ENCODE measurements at places on chromosomes 5 and 9.

DNA sequence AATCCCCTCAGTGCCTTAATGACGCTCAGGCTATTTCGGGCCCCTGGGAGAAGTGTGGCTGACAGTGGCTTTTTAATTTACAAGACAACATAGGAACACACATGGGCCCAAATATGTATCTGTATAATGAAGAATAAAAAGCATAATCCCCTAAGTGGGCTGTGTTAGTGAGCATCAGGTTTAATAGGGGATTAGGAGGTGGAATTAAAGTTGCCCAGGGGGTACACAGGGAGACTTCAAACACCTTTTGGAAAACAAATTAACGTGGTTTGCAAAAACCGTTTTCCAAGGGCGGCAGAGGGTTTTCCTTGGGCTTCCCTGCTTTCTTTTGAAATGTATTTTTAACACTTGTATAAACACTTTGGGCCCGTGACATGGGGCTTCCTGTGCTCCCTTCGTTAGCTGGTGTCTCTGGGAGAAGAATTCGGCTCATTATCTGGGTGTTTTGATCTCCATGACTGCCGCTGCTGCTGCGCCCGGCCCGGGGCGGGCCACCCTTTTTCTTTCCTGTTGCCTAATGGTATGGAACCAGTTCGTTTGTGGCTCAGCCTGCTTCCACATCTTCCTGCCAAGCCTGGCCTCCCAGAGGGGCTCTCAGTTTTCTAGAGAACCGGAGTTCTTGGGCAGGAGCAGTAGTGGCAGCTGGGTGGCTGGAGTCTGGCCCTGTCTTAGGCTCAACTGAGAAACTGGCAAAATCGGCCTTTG, 173.0 kb downstream of the MACROH2A1 start:
- DNase-seq: no peak

- peak; percentile 82 for DNase-seq
These were observed 45.2 kb downstream of the PIP5K1B start for GRCh38 chr9:68750255-68750654.

- no peak for DNase-seq
These were observed 33.0 kb downstream of the CAMK2A start for GRCh38 chr5:150256410-150257064.

DNA sequence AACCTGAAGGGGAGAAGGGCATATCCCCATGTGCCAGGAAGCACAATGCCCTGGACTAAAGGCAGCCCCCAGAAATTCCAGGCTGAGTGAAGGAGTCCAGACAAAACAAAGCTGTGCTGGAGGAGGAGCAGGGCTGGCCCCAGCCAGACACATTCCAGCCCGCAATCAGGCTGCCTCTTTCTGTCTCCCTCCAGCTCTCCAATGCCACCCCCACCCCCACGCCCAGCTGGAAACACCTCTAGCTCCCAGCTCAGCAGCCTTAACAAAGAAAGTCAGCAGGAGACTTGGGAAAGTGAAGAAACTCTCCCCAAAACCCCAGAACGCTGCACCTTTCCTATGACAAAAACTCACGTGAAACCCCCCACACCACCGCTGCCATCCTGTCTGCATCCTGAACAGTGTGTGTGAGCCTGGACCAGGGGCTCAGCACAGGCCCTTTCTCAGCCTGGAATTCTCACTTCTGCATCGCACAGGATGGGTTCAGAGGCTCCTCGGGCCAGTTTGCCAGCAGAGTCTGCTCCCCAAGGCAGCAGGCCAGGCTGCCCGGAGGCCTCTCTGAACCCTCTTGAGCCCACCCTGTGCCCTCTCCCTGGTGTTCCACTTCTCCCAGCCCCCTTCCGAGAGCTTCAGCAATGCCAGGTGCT, 96.2 kb upstream of the ICE1 start:
- no peak for DNase-seq

DNA sequence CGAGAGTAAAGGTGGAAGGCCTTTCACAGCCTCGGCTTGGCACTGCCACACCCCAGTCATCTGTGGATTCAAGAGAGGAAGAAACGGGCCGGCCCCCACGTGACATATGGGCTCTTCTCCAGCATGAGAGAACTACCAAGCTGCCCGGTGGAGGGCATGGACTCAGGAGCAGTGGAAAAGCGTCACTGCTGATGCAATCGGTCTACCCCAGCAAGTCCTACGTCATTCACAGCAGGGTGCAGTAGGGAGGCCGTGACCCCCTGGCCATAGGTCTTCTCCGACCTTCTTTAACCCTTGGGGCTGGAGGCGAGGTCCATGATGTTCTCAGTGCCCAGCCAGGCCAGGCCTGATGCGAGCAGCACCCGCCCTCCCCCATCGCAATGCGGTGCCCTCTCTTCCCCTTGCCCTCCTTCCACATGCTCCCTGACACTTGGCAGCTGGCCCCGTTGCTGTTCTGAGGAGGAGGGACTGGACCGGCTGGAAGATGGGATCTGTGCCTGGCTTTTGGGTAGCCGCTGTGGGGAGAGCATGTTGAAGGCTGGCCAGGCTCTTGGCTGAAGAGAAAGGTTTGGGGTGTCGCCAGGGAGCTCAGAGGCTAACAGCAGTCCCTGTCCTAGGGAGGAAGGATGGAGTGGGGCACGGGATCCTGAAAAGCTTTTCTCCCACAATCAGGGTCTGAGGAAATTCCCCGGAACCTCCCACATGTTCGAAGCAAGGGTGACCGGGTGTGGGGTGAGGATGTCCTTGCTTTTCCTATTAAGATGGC, 89.8 kb downstream of the LIFR start:
- no peak for DNase-seq

- no peak for DNase-seq
These were observed 74.0 kb upstream of the SLC25A51 start for GRCh38 chr9:37977851-37978480.

DNA sequence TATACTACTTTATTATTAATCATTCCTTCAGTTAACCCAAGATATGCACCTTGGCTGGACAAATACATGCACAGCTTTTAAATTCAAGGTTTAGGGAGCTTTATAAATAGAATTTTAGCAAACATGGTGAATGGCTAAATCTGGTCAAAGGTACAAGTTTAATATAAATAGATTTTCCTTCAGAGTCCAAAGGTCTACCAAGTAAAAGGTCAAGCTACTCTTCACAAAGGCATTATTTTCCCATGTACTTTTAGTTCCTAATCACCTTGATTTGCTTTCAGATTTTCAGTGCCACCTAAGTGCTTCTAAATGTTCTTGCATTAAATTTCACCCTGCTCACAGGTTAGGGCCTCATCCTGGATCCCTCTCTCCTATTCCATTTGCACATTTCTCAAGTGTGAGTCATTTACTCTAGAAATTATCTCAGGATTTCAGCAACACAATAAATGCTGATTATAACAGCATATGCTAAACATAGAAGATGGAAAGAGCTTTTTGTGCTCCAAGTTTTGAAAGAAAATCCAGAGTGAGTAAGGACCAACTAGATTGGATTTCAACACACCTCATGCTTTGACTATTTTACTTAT, 459.4 kb upstream of the ITGA1 start:
- DNase-seq: no peak

- DNase-seq: no peak
These were observed 2195.7 kb upstream of the C9orf72 start for GRCh38 chr9:29769019-29769418.

DNA sequence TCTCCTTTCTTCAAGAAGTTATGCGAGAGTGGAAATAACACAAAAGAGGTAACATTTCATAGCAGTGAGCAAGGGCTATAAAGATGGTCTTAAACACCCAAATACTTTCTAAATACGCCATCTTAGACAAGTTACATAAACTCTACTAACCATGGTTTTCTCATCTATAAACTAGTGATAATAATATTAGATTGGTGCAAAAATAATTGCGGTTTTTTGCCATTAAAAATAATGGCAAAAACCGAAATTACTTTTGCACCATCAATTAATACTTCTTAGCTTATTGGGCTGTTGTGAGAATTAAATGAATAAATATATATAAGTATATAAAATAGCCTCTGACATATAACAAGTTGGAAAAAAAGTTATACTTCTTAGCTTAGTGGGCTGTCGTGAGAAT, 23.7 kb downstream of the GABRA6 start:
- DNase-seq: no peak

DNA sequence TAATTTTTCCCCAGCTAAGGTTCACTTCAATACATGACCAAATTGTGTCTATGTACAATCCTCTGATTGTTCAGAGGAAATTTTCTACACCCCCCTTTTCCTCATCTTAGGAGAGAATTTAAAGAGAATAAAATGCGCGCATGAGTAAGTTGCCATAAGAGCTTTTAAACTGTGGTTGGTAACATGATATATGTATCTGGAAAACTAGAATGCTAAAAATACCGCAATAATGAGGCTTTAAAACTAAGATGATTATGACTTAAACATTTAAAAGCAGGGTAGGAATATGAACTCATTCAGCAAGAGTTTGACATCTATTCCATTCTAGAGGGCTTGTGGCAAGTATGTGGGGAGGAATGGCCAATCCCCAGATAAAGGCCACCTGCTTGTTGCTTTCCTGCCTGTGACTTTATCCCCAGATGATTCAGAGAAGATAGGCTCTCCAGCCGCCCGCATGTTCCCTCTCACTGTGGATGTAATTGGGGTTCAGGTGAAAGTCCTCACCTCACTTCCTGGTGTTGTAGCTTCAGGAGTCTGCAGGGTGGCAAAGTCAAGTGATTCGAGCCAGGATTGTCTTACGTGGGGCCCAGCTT, 26.5 kb upstream of the BASP1 start:
- no peak for DNase-seq

Data from NCI-H2081 (cell line).